ENCODE measurements at places on chromosomes 12 and 14.

DNA sequence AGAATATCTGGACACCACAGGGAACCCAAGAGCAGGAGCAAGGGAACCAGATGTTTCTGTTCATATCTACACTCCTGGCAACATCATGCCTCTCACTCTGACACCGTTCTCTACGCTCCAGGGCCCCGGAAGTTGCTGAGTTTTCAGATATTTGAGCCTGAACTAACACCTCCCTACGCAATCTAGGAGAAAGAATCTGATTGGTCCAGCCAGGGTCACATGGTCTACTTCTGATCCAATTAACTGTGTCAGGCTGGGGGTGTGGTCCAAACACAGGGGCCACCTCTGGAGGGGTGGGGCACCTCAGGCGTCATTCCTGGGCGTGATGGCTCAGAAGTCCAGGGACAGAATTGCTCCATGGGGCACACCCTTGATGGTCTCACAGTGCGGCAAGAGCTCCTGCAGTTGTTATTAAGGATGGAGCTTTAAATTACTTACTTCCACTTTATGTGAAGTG is 165.5 kb downstream of the PTPN11 start:
- no peak for DNase-seq

- DNase-seq, result no peak
Observed at GRCh38 chr12:45227316-45228067, 11.6 kb downstream of the ANO6 start.

GRCh38 chr14:29757188-29757680 is 170.4 kb downstream of the PRKD1 start:
- DNase-seq, result no peak

DNA sequence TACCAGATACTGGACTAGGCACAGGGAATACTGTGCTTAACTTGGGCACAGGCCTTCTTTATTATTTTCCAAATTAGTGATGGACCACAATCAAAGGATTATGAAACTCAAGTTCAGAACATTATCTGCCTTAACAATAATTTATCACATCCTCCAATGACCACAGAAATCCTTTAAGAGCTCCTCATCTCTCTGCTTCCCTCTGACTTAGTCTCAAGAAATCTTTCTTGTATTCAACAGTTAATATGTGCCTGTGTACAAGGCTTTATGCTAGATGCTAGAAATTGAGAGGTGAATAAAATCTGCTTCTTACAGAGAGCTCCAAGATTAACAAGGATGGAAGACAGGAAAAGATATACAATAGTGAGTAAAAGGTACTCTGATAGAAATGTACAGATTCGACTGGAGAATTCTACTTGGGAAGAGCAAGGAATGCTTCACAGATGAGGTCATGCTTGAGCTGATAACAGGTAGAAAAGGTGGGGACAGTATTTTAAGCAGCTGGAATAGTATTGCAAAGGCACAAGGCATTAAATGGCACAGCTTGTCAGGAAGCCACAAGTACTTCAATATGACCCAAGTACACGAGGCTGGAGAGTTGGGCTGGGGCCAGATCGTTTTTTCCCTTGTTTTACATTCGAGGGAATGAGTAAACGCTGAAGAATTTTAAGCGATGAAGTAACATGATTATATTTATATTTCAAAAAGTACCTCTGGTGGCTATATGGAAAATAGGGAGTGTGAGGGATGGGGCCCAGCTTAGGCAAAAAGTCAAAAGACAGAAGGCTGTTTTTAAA is 55.1 kb upstream of the ARID2 start:
- no peak for DNase-seq
